ENCODE measurements at places on chromosomes 6 and 20.

DNA sequence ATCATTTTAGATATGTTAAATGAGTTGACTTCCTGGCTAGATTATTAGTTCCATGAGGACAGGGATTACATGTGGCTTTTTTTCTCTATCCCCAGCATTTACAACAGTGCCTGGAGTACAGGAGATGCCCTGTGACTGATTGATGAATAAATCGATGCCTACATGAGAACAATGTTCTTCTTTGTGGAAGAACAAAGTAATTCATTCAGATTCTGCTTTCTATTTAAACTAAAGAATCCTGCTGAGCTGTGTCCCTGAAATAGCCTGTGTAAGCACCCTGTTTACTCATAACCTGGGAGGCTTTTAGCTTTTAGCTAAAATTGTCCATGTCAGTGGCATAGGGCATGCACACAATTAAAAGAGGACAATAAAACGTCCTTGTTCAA lies 125.1 kb upstream of the BTBD3 start:
- no peak for DNase-seq

GRCh38 chr20:44691424-44692423 lies 23.4 kb upstream of the CCN5 start:
- no peak for DNase-seq

- DNase-seq, result peak; percentile 32
These were observed 8.4 kb upstream of the ZBTB24 start for GRCh38 chr6:109491207-109491938.

GRCh38 chr6:156164701-156165452 lies 612.3 kb upstream of the ARID1B start:
- no peak for DNase-seq

DNA sequence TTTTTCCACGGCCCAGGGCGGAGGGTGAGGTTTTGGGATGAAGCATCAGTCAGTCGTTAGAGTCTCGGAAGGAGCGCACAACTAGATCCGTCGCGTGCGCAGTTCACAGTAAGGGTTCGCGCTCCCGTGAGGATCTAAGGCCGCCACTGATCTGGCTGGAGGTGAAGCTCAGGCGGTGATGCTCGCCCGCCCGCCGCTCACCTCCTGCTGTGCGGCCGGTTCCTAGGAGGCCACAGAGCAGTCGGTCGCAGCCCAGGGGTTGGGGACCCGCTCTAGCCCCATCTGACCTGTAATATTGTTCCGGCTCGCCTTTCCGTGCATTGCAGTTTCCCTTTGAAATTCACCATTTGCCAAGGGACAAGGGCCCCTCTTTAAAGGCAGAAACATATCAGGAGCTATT lies 244.7 kb downstream of the TFAP2C start:
- no peak for DNase-seq

- DNase-seq, result no peak
These were observed 18.9 kb downstream of the C6orf132 start for GRCh38 chr6:42123379-42124103.

DNA sequence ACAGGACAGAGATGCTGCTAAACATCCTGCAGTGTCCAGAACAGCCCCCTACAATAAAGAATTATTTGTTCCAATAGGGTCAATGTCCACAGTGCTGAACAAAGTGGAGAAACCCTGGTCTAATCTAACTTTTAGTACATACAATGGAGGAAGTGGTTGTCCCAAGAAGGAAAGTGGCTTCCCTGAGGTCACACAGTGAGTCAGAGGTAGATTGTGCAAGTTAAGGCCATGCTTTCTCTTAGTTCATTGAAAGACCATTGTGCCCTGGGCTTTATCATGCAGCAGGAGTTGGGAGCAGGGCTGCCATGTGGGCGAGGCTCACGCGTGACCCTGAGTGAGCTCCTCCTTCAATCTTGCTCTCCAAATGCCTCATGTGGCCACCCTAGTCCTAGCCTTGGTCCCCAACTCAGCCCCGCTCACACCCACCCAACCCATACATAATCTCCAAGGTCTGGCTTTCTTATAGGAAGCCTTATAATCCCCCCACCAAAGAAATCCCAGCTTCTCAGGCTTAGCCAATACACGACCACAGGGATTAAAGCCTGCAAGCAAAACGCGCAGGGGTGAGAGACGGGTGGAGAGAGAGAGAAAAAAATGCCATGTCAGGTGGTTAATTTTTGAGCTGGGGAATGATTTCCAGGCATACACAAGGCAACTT lies 19.9 kb downstream of the SLC13A3 start:
- DNase-seq, result peak; percentile 7

GRCh38 chr6:54609981-54610380 lies 236.6 kb upstream of the FAM83B start:
- DNase-seq, result no peak

- DNase-seq, result no peak
These were observed 99.7 kb downstream of the EYA2 start for GRCh38 chr20:46994341-46994740.

DNA sequence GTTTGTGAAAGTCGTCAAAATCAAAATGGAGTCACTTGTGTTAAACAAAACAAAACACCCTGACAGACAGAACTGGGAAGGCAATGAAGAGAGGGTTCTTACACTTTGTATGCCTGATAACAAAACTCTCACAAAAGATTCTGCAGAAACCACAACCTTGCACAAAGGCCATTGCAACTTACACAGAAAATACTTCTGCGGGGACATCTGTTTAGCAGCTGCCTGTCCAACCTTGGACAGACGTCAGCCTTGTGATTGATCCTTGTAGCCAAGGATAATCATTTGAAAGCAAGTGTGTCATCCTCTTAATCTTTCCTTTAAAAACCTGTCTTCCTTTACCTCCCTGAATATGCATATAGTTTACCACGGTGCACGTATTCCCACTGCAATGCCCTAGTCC lies 17.0 kb upstream of the SLC22A3 start:
- no peak for DNase-seq

DNA sequence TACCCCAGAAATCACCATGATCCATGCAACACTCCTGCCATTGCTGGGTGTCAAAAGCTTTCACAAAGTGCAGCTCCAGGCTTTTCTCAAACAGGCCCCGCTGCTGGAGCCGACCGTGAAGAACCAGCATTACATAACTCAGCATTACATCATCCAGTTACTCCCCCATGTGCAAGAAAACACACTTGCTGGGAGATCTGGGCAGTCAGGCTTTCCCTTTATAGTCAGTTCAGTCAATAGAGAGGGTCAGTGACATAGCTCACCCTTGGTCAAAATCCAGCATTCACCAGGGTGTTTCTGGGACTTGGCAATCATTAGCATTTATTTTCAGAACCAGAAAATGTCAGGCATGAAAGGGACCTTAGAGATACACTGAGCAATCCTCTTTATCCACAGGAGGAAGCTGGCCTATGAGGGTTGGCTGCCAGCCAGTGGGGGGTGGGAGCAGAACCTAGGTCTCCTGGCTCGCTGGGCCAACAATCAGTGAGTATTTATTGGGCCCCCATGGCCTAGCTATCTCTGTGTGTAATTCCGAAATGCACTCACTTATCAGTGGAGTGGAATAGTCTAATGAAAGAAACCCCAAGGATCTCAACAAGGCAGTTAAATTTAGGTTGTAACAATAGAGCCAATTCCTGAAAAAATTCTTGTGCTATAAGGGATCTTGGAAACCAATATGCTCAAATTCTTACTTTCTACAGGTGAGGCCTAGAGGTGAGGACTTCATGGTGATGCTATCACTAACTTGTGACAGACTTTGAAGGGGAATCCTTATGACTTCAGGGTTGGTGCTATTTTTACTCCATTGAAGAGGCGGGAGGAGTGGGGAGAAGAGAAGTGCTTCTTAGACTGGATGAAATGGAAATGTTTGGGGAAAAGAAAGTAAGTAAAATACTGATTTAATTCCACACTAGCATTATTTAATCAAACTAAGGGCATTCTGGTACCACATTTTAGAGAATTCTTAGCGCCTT lies 54.6 kb downstream of the LYRM4 start:
- DNase-seq, result peak; percentile 80

GRCh38 chr6:53048431-53049195 lies 16.6 kb upstream of the FBXO9 start:
- peak; percentile 21 for DNase-seq

- DNase-seq, result no peak
These were observed 12.8 kb upstream of the MAS1L start for GRCh38 chr6:29500594-29500993.

DNA sequence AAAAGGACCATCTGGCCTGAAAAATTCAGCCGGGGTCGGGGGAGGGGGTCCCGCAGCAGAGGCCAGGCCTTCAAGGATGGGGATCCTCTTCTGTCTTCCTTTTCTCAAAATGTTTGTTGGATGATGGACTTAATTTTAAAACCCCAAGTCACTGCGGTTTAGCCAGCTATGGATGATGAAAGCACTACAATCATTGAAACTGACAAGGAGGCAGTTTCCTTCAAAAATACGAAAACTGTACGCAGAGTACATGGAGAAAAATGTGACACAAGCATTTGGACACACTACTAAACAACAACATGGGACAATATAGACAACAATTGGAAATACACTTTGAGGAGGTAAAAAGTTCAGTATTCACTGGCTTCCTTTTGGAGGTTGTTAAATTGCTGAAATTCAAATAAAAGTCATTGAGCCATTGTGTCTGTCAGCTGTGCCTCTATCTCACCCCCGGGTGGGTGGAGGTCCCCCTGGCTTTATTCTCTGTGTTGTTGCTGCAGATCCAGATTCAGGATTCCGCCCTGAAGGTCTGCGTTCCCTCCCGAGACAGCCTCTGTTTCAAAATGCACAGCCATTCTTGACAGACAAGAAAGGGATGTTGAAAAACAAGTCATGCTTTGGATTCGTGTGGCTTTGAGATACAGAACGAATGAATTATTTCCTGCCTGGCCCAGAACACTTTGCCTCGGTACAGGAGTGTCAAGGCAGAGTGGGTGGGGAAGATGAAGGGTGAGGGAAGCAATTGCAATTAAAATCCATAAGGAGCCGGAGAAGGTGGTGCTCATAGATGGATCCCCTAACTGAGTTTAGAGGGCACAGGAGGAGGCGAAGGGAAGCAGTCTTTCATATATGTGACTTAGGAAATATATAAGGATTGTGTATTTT lies 118.2 kb downstream of the TTLL2 start:
- DNase-seq, result no peak

GRCh38 chr6:148747471-148748165 lies 788 bp downstream of the UST start:
- DNase-seq, result peak; percentile 72

DNA sequence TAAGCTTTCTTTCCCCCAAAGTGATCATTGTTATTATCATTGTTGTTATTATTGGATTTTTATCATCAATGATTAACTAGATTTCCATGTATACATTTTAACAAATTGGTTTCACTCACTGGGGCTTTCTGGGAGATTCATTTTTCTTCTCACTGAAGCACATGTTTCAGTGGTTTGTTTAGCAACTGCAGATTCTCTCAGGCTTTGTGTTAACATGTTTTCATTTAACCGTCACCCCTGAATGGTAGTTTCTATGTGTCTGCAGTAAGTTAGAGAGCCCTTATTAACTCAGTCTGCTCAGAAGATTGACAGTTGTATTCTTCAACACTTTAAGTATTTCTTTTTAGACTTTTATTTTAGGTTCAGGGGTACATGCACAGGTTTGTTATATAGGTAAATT lies 12.4 kb downstream of the ZKSCAN4 start:
- DNase-seq, result no peak

- DNase-seq, result no peak
These were observed 14.9 kb downstream of the SH3BGRL2 start for GRCh38 chr6:79646006-79646405.

DNA sequence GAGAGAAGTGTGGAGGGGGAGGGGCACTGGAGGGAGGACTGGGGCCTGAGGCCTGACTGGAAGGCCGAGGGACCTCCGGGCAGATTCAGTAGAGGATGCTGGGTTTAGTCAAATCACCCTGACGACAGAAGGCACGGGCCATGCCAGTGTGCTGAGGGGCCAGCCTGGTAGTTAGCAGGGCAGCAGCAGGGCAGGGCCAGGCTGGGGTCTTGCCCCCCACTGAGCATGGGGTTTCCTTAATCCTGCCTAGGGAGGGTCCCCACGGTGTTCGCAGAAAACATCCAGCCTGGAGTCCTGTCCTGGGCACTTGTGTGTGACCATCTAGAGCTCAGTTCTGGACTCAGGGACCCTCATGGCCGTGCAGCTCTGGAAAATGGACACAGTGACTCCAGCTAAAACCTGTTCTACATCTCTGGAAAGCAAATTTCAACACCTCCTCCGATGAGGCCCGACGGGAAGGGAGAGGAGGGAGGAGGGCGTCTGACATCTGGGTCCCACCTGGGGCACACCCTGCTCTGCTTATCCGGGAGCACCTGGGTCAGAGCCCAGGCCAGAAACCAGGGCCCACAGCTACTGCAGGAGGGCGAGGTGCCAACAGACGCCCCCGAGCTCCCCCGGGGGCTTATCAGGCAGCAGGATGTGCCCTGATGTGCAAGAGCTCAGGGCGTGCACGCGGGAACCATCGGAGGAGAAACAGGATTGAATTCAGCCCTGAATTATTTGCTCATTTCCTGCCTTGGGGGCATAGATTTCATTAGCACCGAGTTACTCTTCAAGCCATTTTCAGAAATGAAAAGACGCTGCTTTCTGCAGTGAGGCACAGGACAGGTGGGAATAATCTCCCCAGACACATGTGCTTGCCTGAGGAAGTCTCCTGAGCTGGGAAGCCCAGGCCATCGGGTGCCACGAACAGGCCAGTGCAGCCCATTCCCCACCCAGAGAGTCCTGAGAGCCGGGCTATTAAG lies 78.0 kb upstream of the MPC1 start:
- DNase-seq, result no peak

DNA sequence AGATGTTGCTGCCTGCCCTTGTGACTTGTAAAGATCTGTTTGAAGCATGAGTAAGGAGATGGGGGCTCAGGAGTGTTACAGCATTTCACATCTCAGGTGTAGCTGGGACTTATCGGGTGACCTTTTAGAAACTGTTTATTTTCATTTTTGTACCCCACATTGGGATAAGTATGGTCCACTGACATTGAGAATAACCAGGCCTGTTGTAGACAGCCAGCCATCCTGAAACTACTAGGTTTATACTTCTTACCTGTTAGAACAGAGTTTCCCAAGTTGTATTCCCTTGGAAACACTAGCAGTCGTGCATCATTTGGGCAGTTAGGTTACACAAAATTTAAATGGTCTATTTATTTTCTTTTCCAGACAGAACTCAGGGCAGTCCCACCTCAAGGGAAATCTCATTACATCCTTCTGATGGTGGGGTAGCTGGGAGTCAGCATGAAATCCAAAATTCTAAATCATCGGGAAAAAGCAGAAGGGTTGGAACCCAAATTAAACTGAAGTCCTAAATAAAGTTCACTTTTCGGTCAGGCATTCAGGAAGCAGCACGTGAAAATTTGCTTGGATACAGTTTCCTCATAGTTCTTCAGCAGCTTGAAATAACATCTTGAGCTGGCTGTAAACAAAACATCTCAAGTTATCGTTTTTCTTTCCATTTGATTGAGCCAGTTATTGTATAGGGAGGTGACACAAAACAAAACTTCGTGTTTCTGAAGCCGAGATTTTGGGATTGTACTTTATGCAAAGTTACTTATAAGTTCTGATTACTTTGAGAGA lies 30.5 kb downstream of the FOXO3 start:
- no peak for DNase-seq

Data from KBM-7 (cell line).